ENCODE measurements at places on chromosomes 4 and X. TPM values are rescaled to one million over a fixed set of nuclear protein-coding genes. Genes with fewer than 3 reads are reported as not detected.

DNA sequence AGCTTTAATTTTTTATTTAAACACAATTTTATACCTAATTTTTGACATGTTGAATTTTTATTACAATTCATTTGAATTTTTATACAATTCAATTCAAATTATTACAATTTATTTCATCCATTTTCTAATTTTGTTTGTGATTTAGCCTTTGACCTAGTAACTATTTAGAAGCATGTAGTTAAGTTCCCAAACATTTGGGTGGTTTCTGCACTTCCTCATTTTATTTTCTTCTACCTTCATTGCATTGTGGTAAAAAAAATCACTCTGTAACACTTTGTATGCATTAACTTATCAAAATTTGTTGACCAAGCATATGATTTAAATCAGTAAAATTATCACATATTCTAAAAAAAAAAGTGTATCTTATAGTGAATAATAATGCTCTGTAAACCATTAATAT, 928.9 kb downstream of the ARAP2 start:
- DNase-seq = no peak

DNA sequence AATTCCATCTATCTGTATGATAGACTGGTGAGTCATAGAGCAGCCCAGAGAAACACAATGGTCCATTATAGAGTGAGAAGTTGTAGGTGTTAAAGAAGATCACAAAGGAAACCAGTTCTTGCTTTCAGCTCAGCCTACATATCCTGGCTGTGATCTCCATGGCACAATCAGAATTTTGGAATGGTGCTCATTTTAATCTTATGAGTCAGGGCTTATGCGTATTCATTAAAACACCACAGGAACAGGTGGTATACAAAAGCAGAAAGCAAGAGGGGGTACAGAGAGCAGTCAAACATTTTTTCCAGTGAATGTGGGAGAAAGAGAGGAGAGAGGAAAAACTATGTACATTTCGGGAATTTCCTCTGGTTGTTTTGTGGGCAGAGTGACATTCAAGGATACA, 126.9 kb downstream of the MFAP3L start:
- no peak for DNase-seq

- DNase-seq = no peak
Observed at GRCh38 chr4:152415980-152416379, 119.9 kb downstream of the FBXW7 start.

DNA sequence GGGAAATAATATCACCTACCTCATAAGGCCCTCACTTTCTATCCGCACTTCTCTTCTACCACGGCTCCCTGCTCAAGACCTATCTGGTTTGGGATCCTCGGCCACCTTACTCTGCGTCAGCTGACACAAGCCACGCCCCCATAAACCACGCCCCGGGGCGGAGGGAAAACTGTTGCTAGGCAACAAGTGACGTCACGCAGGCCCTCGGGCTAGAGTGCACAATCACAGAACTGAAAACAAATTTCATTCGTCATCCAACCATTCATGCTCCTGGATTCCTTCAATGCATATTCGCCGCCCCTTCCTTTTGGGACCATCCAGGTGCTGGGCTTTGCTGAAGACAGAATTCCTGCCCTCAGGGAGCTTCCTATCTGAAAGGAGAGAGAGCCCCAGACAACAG, 66.3 kb downstream of the SMC1A start:
- DNase-seq = no peak

DNA sequence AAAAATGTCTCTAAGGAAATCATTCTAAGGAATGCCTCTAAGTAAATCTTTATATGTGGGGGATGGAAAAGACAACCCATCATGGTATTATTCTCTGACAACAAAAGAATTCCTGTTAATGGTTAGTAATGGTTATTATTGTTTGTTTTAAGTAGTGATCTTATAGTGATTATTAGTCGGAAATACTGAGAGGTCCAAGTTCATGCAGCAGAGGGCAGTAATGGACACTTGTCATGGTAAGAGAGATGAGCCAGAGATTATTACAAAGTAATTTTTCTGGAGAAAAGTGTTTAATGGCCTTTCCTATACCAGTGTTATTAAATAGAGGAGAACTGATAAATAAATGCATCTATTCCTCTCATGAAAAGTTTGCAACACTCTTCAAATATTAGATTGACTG, 8.1 kb upstream of the DKK2 start:
- DNase-seq = no peak

PRR32 gene
- not detected for polyA plus RNA-seq

ZDHHC15 gene
- polyA plus RNA-seq = 1.7 TPM

All from urinary bladder (tissue), 4 donors.